Activated CD4-positive, alpha-beta memory T cell treated with anti-CD3 and anti-CD28 coated beads, Interleukin-2, amount 10 ng/mL, durations not matched to agents 7 days and 5 days (primary cell): ENCODE measurements at places on chromosomes 3 and 15. TPM values are rescaled to one million over a fixed set of nuclear protein-coding genes. Genes with fewer than 3 reads are reported as not detected.
A peak's percentile ranks its signal among the peaks of the same experiment; 100 is the strongest.

- H3K36me3 ChIP-seq = no peaks in the 10 kb centered on the region
- no peak overlapping the region for H3K4me3 ChIP-seq
- H3K27me3 ChIP-seq = no peaks in the 10 kb centered on the region
- DNase-seq = no peak
Measured at GRCh38 chr3:173702561-173702960, 305.0 kb downstream of the NLGN1 start.

GRCh38 chr3:196988241-196989029 lies 19.8 kb upstream of the PIGZ start:
- H3K27ac ChIP-seq = no peak overlapping the region
- DNase-seq = no peak
- no peak overlapping the region for H3K4me3 ChIP-seq
- no peaks in the 10 kb centered on the region for H3K36me3 ChIP-seq

DNA sequence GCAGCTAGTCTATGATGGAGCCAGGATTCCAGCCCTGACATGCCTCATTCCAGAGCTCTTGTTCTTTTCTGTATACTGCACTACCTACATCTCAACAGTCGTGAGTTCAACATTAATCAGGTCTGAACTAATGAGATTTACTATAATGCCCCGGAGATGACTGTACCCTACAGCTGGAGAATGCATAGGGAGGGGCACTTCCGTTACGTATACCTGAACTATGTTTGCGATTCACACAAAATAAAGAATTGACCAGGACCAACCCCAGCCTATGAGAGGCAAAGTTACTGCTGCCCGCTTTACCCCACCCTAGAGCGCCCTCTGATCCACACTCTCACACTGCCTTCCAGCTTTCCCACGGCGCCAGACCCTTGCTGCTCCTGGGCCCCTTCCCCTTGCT lies 97.0 kb downstream of the IGF2BP2 start:
- H3K27ac ChIP-seq = no peak overlapping the region
- H3K27me3 ChIP-seq = peaks cover 13% of the 10 kb centered on the region
- H3K36me3 ChIP-seq = no peaks in the 10 kb centered on the region
- H3K4me1 ChIP-seq = peaks cover 8% of the 10 kb centered on the region
- DNase-seq = no peak

DNA sequence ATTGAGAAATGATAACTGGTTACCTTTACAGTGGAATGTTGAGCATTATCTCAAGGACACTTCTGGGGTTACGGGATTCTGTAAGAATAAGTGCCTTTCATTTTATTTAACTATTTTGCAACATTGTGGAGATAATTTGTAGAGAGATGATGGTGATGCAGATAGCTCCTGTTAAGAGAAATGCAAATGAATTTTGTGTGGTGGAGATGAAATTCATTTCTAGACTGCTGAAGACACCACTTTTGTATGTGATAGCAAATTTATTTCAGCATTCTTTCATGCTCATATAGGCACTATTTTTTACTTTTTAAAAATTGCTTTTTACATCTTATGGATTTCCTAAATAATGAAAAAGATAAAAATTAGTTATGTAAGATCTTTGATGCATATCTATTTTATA lies 463.3 kb upstream of the CBLB start:
- DNase-seq = no peak
- peak overlapping the region; percentile 18 for H3K27ac ChIP-seq
- H3K4me3 ChIP-seq = no peak overlapping the region
- no peaks in the 10 kb centered on the region for H3K27me3 ChIP-seq

GRCh38 chr3:19147905-19148767 lies at the start of gene KCNH8:
Gene KCNH8 (plus strand): TSS chr3:19148510. CDS start chr3:19148720, 210 bp downstream.
- no peak within 1 kb of the TSS for H3K27ac ChIP-seq
- no peak for DNase-seq
- peaks cover 22% of the 10 kb centered on the region for H3K4me1 ChIP-seq
- peaks cover 6% of the 10 kb centered on the region for H3K36me3 ChIP-seq
- H3K27me3 ChIP-seq = peaks cover 45% of the 10 kb centered on the region

DNA sequence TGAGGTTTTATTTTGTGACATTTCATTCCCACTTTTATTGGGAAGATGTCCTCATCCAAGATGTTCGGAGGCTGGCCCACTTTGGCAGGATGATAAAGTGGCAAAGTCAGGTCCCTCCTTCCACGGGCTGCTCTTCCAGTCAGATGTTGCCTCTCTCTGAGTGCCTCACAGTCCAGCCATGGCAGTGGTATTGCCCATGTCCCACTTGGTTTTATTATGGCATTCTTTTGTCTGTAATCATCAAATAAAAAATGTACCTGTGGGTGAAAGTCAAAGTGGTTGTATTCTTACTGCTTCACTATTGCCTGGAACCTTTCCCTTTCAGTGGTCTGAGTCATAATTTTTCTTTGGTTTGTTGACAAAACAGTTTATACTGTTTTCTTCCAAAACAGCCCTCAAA lies 20.2 kb downstream of the ARNT2 start:
- DNase-seq = no peak
- peaks cover 8% of the 10 kb centered on the region for H3K27me3 ChIP-seq
- H3K4me3 ChIP-seq = no peak overlapping the region
- H3K36me3 ChIP-seq = no peaks in the 10 kb centered on the region

DNA sequence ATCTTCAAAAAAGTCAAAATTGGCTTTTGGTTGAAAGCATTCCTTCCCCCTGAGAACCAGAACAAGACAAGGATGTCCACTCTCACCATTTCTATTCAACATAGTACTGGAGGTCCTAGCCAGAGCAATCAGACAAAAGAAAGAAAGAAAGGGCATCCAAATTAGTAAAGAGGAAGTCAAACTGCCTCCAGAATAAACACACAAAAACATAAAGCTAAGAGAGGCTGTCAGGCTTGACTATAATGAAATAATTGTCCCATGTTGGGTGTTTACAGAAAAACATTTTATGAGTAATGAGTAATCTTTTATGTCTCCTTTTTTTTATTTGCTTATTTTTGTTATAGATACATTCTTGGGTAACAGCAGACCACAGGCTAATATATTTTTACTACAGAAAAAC lies 18.3 kb upstream of the FAM240A start:
- H3K4me1 ChIP-seq = no peaks in the 10 kb centered on the region
- no peak overlapping the region for H3K27ac ChIP-seq
- H3K4me3 ChIP-seq = no peak overlapping the region
- H3K27me3 ChIP-seq = peaks cover 26% of the 10 kb centered on the region

DNA sequence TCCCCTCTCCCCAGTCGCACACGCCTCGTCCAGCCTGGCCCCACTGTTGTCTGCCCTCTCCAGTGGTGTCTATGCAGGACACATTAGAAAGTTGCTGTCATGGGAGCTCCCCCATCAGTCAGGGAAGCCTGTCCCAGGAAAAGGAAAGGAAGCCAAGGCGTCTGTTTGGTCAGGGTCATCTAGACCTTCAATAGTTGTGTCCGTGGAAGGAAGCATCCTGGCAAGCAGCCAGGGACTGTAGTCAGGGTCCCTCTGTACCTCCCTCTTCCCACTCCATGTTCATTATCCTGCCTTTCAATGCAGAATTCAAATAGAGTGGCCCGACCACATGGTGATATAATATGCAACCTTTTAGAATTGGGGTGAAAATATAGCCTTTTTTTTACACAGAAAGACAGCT lies 60.7 kb upstream of the RAB6B start:
- no peak overlapping the region for H3K27ac ChIP-seq
- no peaks in the 10 kb centered on the region for H3K4me1 ChIP-seq
- peaks cover 3% of the 10 kb centered on the region for H3K27me3 ChIP-seq
- H3K36me3 ChIP-seq = no peaks in the 10 kb centered on the region
- H3K4me3 ChIP-seq = no peak overlapping the region

DNA sequence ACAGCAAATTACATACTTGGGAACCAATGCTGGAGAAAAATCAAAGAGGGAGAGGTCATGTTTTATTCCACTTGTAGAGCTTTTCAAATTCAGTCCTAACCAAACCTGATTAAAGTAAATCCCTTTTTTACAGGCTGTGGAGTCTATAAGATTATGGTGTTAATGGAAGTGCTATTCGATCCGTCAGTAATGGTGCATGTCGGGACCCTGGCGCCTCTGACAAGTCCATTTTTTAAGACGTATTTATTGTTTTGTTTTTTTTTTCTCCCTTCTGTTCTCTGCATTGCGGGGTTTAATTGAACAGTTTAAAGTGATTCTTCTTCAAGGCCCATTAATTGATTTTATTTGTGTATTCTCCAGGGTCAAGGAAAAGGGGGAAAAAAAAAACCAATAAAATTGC lies 725.9 kb downstream of the TUSC7 start:
- no peaks in the 10 kb centered on the region for H3K27me3 ChIP-seq
- no peak overlapping the region for H3K4me3 ChIP-seq
- H3K36me3 ChIP-seq = no peaks in the 10 kb centered on the region
- no peak overlapping the region for H3K27ac ChIP-seq
- H3K4me1 ChIP-seq = no peaks in the 10 kb centered on the region

ADAMTS9 gene
- not detected for total RNA-seq

SMAD6 gene
- 0.58 TPM for total RNA-seq

ARGFX gene
- not detected for total RNA-seq

ENTPD3 gene
- not detected for total RNA-seq

ATP13A4 gene
- 1.7 TPM for total RNA-seq

COLQ gene
- 5.2 TPM for total RNA-seq

C2CD4A gene
- total RNA-seq = 0.23 TPM
